ENCODE measurements at places on chromosomes 5 and 9. TPM values are rescaled to one million over a fixed set of nuclear protein-coding genes. Genes with fewer than 3 reads are reported as not detected.

- H3K27ac ChIP-seq, result no peak overlapping the region
- H3K4me3 ChIP-seq, result no peak overlapping the region
- no peak for DNase-seq
These were observed 215.6 kb upstream of the ADAMTS16 start for GRCh38 chr5:4924577-4924976.

DNA sequence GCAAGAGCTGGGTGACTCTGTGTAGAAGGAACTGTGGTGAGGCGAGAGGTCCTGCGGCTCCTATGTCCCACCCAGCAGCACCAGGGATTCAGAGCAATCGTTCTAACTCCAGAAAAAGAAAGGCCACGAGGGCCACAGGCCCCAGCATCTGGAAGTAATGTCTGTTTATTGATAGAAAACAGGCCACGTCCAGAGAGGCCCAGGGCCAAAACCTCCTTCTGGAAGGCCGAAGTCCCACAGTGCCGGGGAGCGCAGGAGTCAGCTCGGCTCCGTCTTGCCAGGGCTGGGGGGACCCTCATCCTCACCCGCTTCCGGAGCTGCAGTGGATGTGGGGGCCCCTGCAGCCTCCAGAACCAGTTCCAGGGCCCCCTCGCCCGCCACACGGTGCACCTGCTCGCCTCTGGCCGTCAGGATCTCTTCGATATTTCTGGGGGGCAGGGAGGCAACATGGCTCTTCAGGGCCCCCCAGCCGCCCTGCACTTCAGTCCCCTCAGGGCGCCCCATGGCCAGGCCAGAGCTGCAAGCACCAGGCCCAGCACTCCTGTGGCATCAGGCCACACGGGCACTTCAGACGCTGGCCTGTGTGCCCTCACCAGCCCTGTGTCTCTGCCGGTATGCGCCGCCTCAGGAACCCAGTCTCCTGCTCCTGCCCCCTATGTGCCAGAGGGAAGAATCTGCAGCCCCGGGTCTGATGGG, 1.6 kb downstream of the DNLZ start:
- H3K27me3 ChIP-seq, result no peaks in the 10 kb centered on the region
- peaks cover 11% of the 10 kb centered on the region for H3K4me1 ChIP-seq
- H3K36me3 ChIP-seq, result peaks cover 7% of the 10 kb centered on the region
- H3K27ac ChIP-seq, result no peak overlapping the region

GRCh38 chr5:144093868-144094267, 76.6 kb downstream of the YIPF5 start:
- DNase-seq, result no peak
- no peak overlapping the region for H3K27ac ChIP-seq
- H3K27me3 ChIP-seq, result peaks cover 3% of the 10 kb centered on the region
- no peaks in the 10 kb centered on the region for H3K36me3 ChIP-seq

- H3K27ac ChIP-seq, result no peak overlapping the region
- H3K27me3 ChIP-seq, result no peaks in the 10 kb centered on the region
- H3K36me3 ChIP-seq, result no peaks in the 10 kb centered on the region
- H3K4me3 ChIP-seq, result no peak overlapping the region
- no peaks in the 10 kb centered on the region for H3K4me1 ChIP-seq
These were observed 456.6 kb downstream of the ARHGEF28 start for GRCh38 chr5:74082512-74083055.

- H3K4me3 ChIP-seq, result no peak overlapping the region
- H3K4me1 ChIP-seq, result peaks cover 12% of the 10 kb centered on the region
- no peak for DNase-seq
- no peaks in the 10 kb centered on the region for H3K27me3 ChIP-seq
- no peak overlapping the region for H3K27ac ChIP-seq
These were observed 77.2 kb downstream of the TENT4A start for GRCh38 chr5:6790346-6790865.

DNA sequence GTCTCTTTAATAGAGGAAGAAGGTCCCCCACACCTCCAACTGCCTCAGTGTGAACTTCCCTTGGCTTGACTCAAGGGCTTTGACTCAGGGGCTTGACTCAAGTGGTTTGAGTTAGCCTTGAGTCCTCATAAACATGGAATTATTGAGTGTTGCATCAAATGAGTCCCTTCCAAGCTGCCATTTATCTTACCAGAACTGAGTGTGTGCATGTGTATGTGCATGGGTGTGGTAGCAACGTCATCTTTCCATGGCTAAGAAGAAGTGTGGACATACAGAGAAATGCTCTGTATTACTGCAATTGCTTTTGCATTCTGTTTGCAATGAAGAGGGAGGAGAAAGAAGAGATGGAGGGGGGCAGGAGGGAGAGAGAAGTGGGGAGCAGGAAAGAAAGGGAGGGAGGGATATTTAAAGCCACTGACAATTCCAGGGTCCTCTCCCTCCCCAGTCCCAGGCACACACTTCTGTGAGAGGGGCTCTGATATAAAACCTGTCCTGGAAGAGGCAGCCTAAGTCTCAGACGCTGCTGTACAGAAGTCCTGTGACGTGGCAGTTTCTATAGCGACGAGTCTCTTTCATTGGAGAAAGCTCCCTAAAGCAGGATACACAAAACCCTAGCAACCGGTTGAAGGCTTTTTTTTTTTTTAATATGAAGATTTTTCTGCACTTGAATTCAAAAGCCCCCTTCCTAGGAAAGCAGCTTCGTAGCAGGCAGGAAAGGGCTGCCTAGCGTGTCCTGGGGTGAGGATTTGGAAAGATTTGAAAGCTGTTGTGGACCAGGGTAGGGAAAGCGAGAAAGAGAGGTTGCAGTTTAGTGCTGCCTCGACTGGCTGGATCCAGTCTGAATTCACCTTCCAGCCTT, 93.3 kb upstream of the MAP1B start:
- H3K27me3 ChIP-seq, result peaks cover 20% of the 10 kb centered on the region
- H3K36me3 ChIP-seq, result no peaks in the 10 kb centered on the region
- H3K4me1 ChIP-seq, result peaks cover 2% of the 10 kb centered on the region
- H3K4me3 ChIP-seq, result no peak overlapping the region
- DNase-seq, result no peak

GRCh38 chr9:129720181-129720864, 32.5 kb downstream of the PTGES start:
- peaks cover 10% of the 10 kb centered on the region for H3K27me3 ChIP-seq
- H3K4me3 ChIP-seq, result no peak overlapping the region
- H3K4me1 ChIP-seq, result no peaks in the 10 kb centered on the region
- no peak for DNase-seq
- H3K27ac ChIP-seq, result no peak overlapping the region
- H3K36me3 ChIP-seq, result no peaks in the 10 kb centered on the region

DNA sequence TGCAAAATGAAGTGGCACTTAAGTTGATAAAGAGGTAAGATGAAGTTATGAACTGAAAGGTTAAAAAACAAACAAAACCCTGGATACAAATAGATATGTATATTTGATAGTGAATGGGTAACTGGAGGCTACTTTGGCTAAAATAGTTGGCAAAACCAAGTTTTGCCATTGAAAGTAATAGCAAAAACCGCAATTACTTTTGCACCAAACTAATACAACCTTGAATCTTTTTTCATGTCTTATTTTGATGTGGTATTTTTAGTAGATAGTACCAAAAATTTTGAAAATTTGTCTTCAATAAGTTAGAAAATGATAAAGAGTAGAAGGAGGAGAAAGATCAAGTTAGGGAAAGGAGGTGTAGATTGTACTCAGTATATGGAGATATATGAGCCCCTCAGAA, 47.9 kb upstream of the PLCXD3 start:
- DNase-seq, result no peak
- no peaks in the 10 kb centered on the region for H3K36me3 ChIP-seq
- no peaks in the 10 kb centered on the region for H3K27me3 ChIP-seq
- H3K27ac ChIP-seq, result no peak overlapping the region
- no peaks in the 10 kb centered on the region for H3K4me1 ChIP-seq

DNA sequence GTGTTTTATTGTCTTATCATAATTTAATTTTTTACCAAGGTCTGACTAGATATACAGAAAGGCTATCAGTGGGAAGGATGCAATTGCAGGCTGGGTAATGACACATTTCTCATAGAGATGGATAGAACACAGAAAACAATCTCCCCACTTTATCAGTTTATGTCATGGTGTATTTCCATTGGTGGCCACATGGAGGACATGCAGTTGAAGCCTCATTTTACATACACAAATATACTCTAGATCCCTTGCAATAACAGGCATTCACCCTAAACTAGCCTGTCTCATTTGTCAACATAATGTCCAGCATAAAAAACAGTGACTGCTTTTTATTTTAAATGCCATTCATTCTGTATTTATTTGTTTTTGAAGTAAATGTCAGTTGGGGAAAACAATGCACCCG, 526.3 kb downstream of the GABRG2 start:
- no peaks in the 10 kb centered on the region for H3K4me1 ChIP-seq
- H3K27ac ChIP-seq, result no peak overlapping the region
- no peak for DNase-seq
- H3K36me3 ChIP-seq, result no peaks in the 10 kb centered on the region
- H3K4me3 ChIP-seq, result no peak overlapping the region

- H3K4me1 ChIP-seq, result no peaks in the 10 kb centered on the region
- no peaks in the 10 kb centered on the region for H3K27me3 ChIP-seq
- no peak for DNase-seq
- H3K36me3 ChIP-seq, result peaks cover 3% of the 10 kb centered on the region
- no peak overlapping the region for H3K4me3 ChIP-seq
- H3K27ac ChIP-seq, result no peak overlapping the region
These were observed 26.4 kb downstream of the NOTCH1 start for GRCh38 chr9:136519263-136520052.

- H3K36me3 ChIP-seq, result no peaks in the 10 kb centered on the region
- H3K27me3 ChIP-seq, result no peaks in the 10 kb centered on the region
- DNase-seq, result no peak
- H3K4me1 ChIP-seq, result no peaks in the 10 kb centered on the region
- H3K4me3 ChIP-seq, result no peak overlapping the region
These were observed 40.1 kb downstream of the PHAX start for GRCh38 chr5:126640866-126641265.

PTPRD gene
- total RNA-seq, result not detected

CTXN3 gene
- not detected for total RNA-seq

TRIO gene
- 11.5 TPM for total RNA-seq

TMEM252 gene
- total RNA-seq, result not detected

ABLIM3 gene
- total RNA-seq, result not detected
